ENCODE measurements at places on chromosomes 2 and 18. TPM values are rescaled to one million over a fixed set of nuclear protein-coding genes. Genes with fewer than 3 reads are reported as not detected.

DNA sequence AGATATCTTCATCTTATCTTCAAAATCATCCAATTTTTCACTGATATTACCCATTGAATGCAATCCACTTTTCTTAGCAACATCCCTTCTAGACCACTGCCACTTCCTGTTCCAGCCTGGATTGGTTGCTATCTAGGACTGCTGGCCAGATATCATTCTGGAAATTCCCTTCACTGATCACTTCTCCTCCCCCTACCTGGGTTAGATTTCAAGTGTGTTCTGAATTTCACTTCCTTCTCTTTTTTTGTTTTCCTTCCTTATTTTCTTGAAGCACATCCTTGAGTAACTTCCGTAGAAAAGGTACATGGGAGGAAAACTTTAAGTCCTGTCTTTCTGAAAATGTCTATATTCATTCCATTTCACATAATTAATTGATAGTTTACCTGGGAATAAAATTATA lies 82.0 kb upstream of the IL1R2 start:
- H3K27me3 ChIP-seq, result no peaks in the 10 kb centered on the region
- no peak overlapping the region for H3K4me3 ChIP-seq
- H3K27ac ChIP-seq, result no peak overlapping the region
- H3K4me1 ChIP-seq, result no peaks in the 10 kb centered on the region
- DNase-seq, result no peak

DNA sequence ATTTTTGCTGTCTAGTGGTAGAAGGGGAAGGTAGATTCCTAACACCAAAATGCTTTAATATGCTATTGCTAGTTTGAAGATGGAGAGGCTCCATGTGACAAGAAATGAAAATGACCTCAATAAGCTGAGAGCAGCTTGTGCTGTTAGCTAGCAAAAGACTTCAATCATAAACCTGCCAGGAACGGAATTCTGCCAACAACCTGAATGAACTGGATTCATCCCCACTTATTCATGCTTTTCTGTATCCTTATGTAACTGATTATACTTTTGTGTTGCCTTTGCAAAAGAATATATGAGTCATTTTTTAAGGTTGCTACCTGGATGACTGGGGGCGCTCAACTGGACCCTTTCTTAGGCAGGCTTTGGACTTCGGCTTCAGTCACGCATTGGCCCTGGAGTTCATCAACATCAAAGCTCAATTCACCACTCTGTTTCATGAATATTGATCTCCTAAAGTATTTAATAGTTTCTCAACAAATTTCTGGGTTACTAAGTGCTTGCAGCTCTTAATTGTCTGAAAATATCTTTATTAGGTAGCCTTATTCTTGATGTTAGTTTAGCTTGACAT lies 97.5 kb upstream of the KCNJ3 start:
- no peaks in the 10 kb centered on the region for H3K4me1 ChIP-seq
- no peak overlapping the region for H3K27ac ChIP-seq
- no peak for DNase-seq
- no peaks in the 10 kb centered on the region for H3K27me3 ChIP-seq

- H3K36me3 ChIP-seq, result no peaks in the 10 kb centered on the region
- peaks cover 8% of the 10 kb centered on the region for H3K4me1 ChIP-seq
- no peak overlapping the region for H3K4me3 ChIP-seq
- H3K27ac ChIP-seq, result no peak overlapping the region
- H3K27me3 ChIP-seq, result no peaks in the 10 kb centered on the region
These were observed 121.6 kb downstream of the FAM210A start for GRCh38 chr18:13604786-13605185.

Gene CD8B2
- 1.0 TPM for total RNA-seq

GRCh38 chr18:59429608-59430007 lies 70.5 kb upstream of the LMAN1 start:
- H3K27ac ChIP-seq, result no peak overlapping the region
- H3K4me1 ChIP-seq, result no peaks in the 10 kb centered on the region
- no peaks in the 10 kb centered on the region for H3K36me3 ChIP-seq
- H3K27me3 ChIP-seq, result no peaks in the 10 kb centered on the region
- no peak for DNase-seq
- no peak overlapping the region for H3K4me3 ChIP-seq

- H3K27ac ChIP-seq, result no peak overlapping the region
- H3K27me3 ChIP-seq, result no peaks in the 10 kb centered on the region
- no peak for DNase-seq
- no peaks in the 10 kb centered on the region for H3K36me3 ChIP-seq
- no peaks in the 10 kb centered on the region for H3K4me1 ChIP-seq
These were observed 72.5 kb upstream of the SERPINE2 start for GRCh38 chr2:224111576-224111975.

GRCh38 chr2:223954401-223954800 lies 2.9 kb upstream of the MRPL44 start:
- peaks cover 6% of the 10 kb centered on the region for H3K4me1 ChIP-seq
- no peaks in the 10 kb centered on the region for H3K36me3 ChIP-seq
- no peak overlapping the region for H3K27ac ChIP-seq
- H3K4me3 ChIP-seq, result no peak overlapping the region
- no peaks in the 10 kb centered on the region for H3K27me3 ChIP-seq
- no peak for DNase-seq

GRCh38 chr2:240247868-240248720 lies 107.6 kb upstream of the OTOS start:
- H3K4me3 ChIP-seq, result no peak overlapping the region
- H3K27me3 ChIP-seq, result peaks cover 1% of the 10 kb centered on the region
- H3K4me1 ChIP-seq, result peaks cover 4% of the 10 kb centered on the region
- no peaks in the 10 kb centered on the region for H3K36me3 ChIP-seq
- H3K27ac ChIP-seq, result no peak overlapping the region
- DNase-seq, result no peak

DNA sequence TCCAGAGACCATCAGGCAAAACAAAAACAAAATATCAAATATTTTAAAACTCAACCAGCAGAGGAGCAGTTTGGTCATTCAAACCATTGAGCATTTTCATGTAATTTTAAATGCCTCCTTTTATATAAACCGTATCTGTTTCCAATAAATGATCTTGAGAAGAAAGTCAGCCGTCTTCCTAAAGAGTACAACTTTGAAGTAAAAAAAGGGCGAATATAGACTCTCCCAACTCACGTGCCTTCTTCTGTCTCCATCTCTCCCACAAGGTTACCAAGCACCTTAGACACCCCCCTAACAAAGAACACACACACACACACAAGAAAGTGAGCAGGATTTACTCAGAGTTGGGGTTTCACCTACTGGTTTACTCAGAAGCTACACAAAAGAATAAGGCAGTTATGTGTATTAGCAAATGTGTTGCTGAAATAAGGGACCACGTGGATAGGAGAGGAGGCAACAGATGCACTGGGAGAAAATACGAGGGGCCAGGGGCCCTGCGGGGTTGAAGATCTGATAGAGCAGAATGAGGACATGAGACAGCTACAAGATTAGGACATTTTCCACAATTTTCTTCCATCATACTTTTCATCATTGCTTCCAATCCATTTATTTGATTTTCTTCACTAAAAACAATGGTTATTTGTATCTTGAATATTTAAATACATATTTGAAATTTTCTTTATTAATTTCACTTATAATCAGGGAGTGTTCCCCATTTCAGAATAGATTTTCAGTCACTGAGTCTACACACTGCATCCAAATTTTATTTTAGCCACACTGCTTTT lies 45.0 kb downstream of the EVA1A start:
- no peaks in the 10 kb centered on the region for H3K27me3 ChIP-seq
- DNase-seq, result no peak
- no peaks in the 10 kb centered on the region for H3K36me3 ChIP-seq
- no peak overlapping the region for H3K27ac ChIP-seq
- no peaks in the 10 kb centered on the region for H3K4me1 ChIP-seq

- DNase-seq, result no peak
- H3K27me3 ChIP-seq, result no peaks in the 10 kb centered on the region
- H3K36me3 ChIP-seq, result no peaks in the 10 kb centered on the region
- peaks cover 25% of the 10 kb centered on the region for H3K4me1 ChIP-seq
- no peak overlapping the region for H3K4me3 ChIP-seq
These were observed 67.3 kb downstream of the RHBDD1 start for GRCh38 chr2:226903179-226903578.
